GDM1 (cell line): ENCODE measurements at places on chromosomes 5 and 9.
A peak's percentile ranks its signal among the peaks of the same experiment; 100 is the strongest.

GRCh38 chr9:75788006-75788634 lies 102.4 kb upstream of the PCSK5 start:
- DNase-seq: no peak

DNA sequence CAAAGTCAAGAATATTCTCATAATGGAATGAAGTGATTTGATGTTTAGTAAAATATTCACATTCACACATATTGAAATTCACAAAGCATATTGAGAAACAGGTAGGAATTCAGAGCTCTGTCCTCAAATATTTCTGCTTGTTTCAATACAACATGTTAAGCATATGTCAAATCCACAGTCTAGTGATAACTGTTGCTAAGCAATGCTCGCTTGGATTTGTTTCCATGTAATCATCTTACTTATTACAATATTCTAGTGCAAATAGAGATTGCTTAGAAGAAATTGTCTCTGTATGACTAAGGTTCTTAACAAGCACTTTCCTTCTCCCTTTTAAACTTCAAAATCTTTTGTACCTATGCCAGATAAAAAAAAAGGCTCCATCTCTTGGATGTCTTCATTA lies 995.7 kb downstream of the CDH18 start:
- DNase-seq: no peak

- no peak for DNase-seq
These were observed 60.4 kb upstream of the SMIM23 start for GRCh38 chr5:171725205-171725601.

- no peak for DNase-seq
These were observed 93.1 kb downstream of the MRPS27 start for GRCh38 chr5:72226950-72227349.

GRCh38 chr5:120252839-120253238 lies 211.3 kb upstream of the PRR16 start:
- DNase-seq: no peak

GRCh38 chr9:97305501-97306298 lies 1.8 kb upstream of the CCDC180 start:
- no peak for DNase-seq

GRCh38 chr9:84419031-84419602 lies 78.6 kb upstream of the SLC28A3 start:
- DNase-seq: no peak

DNA sequence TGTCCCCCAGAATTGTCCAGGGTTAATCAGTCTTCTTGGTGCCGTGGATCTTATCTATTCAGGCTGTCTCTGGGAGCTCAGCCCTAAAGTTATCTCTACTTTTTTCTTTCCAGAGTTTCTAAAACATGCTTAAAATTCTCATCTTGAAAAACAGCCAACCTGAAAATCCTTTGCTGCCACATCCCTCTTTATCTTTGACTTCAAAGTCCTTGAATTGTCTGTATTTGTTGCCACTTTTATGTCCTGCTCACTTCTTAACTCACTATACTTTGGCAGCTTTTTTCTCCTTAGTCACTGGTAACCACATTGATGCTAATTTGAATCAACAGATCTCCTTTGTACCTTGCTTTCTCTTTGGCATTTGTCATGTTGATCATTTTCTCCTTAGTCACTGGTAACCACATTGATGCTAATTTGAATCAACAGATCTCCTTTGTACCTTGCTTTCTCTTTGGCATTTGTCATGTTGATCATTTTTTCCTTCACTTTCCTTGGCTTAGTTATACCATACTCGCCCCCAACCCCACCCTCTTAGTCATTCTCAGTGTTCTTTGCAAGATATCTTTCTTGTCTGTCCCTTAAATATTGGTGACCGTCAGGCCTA lies 8.5 kb downstream of the DMXL1 start:
- no peak for DNase-seq

- peak; percentile 27 for DNase-seq
These were observed 100.1 kb downstream of the KCNIP1 start for GRCh38 chr5:170603578-170604565.

- DNase-seq: no peak
These were observed 315.8 kb downstream of the SH3GL2 start for GRCh38 chr9:17894501-17895160.

GRCh38 chr9:114666851-114667250 lies 9.2 kb upstream of the TEX53 start:
- no peak for DNase-seq

GRCh38 chr9:89697553-89697952 lies 92.7 kb downstream of the GADD45G start:
- no peak for DNase-seq

DNA sequence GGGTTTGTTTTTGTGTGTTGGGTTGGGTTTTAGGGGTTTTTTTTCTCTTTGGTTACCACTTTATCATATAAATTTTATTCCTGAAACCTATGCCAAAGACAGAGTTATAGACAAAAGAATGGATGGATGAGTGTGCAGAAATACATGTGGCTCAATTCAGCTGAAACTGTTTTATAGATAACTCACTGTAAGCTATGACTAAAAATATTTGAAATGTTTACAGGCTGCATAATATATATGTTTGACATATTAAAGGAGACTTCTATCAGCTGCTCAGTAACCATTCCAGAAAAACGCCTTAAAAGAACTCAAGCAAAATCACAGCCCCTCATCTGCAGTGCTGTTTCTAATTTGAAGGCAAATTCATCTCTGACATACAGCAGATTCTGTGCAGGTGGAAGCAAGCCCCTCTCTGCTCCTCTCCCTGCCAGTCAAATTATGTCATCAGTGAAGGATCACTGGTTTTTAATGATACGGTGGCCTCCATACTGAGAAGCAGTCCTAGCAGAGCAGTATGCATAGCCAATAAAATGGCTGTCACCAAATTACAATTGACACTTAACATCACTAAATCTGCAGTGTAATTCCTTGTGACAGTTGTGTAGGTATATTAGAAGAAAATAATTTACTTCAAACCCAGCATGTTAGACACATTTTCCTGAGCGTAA lies 301.6 kb downstream of the NR2F1-AS1 start:
- DNase-seq: no peak

- no peak for DNase-seq
These were observed 75.6 kb downstream of the RALGPS1 start for GRCh38 chr9:126989847-126990842.

- no peak for DNase-seq
These were observed 250.9 kb downstream of the CD180 start for GRCh38 chr5:66945389-66946349.

DNA sequence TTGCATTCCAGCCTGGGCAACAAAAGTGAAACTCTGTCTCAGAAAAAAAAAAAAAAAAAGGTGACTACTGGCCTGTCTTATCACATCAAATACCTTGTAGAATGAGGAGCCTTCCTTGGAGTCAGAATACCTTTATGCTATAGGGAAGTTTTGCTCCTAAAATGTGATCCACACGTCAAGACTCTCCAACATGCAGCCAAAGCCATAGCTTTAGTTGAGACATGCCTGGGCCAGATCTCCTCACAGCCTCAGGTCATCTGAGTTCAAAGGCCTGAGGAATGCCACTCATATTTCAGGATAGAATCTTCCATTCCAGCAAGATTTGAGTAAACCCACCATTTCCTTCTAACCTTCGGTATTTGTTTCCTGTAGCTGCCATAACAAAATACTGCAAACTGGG lies 13.7 kb upstream of the SOWAHA start:
- no peak for DNase-seq

GRCh38 chr9:97543561-97543960 lies 42.1 kb downstream of the TMOD1 start:
- no peak for DNase-seq

GRCh38 chr5:68272289-68272688 lies 56.7 kb downstream of the PIK3R1 start:
- no peak for DNase-seq

GRCh38 chr5:428754-429452 lies 14.1 kb upstream of the EXOC3 start:
- no peak for DNase-seq

GRCh38 chr5:139186752-139187326 lies 11.3 kb downstream of the SIL1 start:
- DNase-seq: no peak

GRCh38 chr9:26426551-26427131 lies 466.0 kb downstream of the CAAP1 start:
- no peak for DNase-seq

DNA sequence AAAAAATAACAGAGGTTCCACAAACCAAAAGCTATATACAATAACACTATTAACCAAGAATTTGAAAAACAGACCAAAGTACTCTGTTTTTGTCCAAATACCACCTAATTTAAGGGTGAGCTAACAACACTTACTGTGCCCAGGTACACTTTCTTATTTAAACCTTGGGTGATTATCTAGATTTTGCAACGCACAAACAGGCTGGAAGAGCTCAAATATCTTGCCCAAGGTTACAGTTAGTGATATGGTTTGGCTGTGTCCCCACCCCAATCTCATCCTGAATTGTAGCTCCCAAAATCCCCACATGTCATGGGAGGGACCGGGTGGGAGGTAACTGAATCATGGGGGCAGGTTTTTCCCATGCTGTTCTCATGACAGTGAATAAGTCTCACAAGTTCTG lies 58.9 kb downstream of the CDK5RAP2 start:
- no peak for DNase-seq
